NCI-H187 (cell line): ENCODE measurements at places on chromosomes 13 and 19.

GRCh38 chr13:114126789-114127472 lies 5.5 kb downstream of the RASA3 start:
- DNase-seq = no peak

- no peak for DNase-seq
These were observed 84.4 kb downstream of the DNAJC15 start for GRCh38 chr13:43107780-43108179.

DNA sequence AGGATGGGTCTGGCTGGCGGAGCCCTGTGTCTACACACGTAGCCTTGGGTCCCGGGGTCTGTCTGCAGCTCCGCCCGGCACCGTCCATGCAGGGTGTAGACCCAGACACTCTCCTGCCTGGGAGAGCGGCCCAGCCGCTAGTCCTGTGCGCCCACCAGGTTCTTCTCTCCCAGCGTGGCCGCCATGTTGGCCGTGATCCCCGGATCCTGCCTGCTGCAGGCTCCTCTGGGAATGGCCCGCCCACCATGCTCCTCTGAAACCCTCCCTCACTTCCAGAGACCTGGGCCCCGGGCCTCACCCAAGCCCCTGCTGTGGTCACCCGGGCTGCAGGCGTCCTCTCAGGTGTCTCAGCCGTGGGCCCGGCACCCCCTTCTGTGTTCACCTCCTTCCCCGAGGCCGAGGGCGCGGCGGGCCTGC lies 57.7 kb upstream of the MCF2L start:
- DNase-seq = no peak

GRCh38 chr19:8506402-8506957 lies 4.0 kb upstream of the PRAM1 start:
- DNase-seq = no peak

DNA sequence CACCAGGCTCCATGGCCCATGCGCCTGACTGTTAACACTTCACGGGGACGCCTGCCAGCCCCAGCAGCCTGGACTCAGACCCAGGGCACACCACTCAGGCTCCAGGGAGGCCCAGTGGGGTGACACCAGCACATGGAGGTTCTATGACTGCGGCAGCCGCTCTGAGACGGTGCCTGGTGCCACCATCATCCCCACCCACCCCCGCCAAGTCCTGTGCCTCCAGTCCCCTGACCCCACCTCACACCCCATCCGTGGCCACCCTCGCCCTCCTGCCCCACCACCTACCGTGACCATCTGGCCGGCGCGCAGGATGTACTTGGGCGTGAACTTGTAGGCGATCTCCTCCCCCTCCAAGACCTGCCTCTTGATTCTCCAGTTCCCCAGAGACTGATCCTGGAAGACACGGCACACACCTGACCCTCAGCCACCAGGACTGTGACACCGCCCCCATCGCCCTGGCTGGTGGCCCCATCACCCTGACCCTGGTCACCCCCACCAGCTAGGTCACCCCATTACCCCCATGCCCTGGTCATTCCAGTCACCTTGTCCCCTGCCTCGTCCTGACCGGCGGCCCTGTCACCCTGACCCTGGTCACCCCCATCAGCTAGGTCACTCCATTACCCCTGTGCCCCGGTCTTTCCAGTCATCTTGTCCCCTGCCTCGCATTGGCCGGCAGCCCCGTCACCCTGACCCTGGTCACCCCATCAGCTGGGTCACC lies 4.9 kb upstream of the TIMM13 start:
- no peak for DNase-seq

- DNase-seq = no peak
These were observed at the start of gene SELENOV for GRCh38 chr19:39514840-39515550. Gene SELENOV, plus strand, starts transcription at chr19:39515139. Its CDS starts 74 bp downstream, at chr19:39515213.

GRCh38 chr13:77779552-77780272 lies 82.2 kb downstream of the SLAIN1 start:
- no peak for DNase-seq

DNA sequence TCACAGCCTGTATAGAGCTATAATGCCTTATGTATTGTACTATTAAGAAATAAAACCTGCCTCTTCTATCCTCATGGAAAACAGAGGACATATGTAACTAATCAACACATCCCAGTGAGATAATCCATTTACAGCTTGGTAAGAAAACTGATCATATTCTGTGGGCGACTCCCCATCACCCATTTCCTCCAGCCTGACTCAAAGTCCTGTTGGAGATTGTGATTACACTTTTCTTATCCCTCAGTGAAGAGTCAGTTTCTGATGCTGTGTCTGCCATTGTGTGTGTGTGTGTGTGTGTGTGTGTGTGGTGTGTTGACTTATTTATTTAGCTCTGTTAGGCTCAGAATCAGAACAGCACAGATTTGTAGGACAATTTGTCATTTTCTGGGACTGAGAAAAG lies 212.8 kb downstream of the FGF9 start:
- DNase-seq = no peak

GRCh38 chr13:100835695-100836094 lies 161.1 kb upstream of the TMTC4 start:
- no peak for DNase-seq

DNA sequence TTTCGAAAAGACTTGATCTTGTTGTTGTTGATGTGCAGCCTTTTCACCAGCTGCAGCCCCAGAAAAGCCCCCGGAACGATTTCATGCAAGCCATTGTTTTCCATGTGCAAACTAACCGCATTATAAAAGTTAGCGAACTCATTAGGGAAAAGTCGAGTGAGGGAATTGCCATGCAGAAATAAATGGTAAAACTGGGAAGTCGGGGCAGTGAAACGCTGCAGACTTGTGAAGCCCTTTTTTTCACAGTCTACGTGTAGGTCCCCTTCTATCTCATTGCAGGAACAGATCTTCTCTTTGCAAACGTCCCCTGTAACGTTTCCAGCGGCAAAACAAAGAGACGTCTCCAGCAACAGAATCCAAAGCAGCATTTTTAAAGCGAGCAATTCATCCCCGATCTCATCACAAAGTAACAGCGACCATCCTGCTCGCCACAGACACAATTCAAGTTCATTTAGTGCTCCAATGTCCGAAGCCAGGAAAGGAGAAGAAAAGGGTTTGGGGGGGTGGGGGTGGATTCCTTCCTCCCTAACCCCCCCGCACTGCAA lies 1.1 kb downstream of the SLITRK1 start:
- no peak for DNase-seq

- DNase-seq = no peak
These were observed 802.3 kb upstream of the ARGLU1 start for GRCh38 chr13:107370015-107370785.

GRCh38 chr19:996051-996838 lies 4.0 kb upstream of the GRIN3B start:
- DNase-seq = no peak

- no peak for DNase-seq
These were observed at the start of gene KLK13 for GRCh38 chr19:51064534-51065220. Gene KLK13, minus strand, starts transcription at chr19:51065092. Its CDS starts 25 bp downstream, at chr19:51065067.

DNA sequence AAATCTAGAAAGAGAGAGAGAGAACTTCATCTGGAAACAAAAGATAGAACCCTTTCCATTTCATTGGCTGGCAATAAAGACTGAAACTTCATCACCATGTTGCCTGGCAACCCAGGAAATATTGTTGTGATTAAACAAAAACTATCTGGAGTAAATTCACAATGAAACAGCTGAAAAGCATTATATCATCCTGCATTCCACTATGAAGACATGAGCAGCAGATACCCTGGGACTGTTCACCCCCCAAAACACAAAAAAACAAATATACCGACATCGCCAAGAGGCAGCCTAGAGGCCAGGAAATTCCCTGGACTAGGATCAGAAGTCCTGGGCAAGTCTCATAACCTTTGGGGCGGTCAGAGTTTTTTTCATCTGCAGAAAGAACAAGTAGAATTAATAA lies 158.3 kb downstream of the FOXO1 start:
- DNase-seq = no peak

DNA sequence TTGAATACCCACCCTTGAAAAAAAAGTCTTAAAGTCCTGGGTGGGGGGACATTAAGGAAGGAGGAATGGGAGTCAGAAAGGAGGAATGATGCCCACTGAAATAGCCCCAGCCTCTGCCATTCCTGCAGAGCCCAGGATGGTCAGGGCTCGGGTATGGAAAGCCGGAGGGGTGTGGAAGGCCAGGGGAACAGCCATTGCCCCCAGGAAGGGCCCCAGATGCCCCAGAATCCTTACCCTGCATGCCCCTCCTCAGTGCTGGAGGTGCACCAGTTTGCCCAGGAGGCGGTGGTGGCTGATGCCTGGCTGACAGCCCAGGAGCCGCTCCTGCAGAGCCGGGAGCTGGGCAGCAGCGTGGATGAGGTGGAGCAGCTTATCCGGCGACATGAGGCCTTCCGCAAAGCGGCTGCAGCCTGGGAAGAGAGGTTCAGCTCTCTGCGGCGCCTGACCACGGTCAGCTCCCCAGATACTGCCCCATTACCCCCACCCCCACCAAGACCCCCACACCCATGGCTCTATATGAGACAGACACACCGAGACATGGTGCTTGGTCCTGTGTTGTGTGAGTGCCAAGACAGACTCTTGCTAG lies 10.7 kb upstream of the SHKBP1 start:
- DNase-seq = no peak

- DNase-seq = no peak
These were observed 46.4 kb downstream of the PSG3 start for GRCh38 chr19:42693760-42694350.

DNA sequence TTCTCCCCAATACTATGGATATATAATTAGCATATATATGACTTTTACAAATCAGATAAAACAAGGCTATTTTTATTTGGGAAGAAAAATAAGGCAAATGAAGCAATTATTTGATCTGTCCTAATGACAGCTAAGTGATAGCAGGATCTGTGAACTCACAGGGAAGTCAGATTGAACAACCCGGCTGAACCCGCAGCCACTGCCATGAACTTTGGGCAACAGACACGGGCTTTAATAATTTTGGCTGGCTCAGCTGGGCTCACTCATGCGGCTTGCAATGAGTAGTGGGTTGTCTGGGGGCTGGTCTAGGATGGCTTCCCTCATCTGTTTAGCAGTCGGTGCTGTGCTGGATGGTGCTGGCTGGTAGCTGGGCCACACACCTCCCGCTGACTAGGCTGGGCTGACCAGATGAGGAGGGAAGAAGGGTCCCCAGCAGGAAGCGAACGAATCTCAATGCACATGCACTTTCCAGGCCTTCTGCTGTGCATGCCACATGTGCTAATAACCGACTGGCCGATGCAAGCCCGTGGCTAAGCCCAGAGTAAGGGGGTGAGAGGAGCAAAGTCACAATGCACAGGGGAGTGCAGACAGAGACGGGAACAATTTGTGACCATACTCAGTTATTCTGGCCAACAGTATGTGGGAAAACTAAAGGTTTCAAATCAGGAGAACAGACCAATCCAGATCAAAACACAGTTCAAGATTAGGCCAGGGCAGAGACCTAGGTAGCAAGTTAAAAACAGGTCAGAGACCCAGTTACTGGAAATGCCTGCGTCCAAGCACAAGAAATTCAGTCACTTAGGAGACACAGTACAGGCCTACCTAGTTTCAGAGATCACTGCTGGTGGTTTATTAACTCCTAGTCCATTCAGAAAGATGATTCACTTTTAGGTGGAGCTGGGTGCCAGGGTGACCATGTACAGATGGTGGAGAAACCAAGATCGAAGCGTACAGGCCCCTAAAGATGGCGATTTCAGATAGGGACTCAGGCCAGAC lies 22.3 kb downstream of the CRYL1 start:
- no peak for DNase-seq

DNA sequence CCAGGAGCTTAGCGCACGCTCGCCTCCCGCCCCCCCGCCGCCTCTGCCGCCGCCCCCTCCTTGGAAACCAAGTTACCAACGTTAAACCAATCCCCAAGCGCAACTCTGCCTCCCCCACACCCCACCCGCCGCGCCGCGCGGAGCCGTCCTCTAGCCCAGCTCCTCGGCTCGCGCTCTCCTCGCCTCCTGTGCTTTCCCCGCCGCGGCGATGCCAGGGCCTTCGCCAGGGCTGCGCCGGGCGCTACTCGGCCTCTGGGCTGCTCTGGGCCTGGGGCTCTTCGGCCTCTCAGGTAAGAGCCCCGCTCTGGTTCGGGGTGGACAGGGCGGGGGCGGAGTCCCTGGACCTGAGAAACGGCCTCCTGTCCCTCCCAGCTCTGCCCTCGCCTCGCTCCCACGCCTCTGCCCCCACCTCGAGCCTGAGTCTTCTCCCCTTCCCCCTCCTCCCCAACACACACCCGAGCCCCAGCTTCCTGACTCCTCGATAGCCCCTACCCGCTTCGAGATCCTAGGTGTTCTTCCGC lies at the start of gene ICAM5:
TSS of gene ICAM5 (plus strand) at position 117 of the 521 bp plus-strand sequence. CDS start at position 209, 92 bp downstream.
- no peak for DNase-seq

DNA sequence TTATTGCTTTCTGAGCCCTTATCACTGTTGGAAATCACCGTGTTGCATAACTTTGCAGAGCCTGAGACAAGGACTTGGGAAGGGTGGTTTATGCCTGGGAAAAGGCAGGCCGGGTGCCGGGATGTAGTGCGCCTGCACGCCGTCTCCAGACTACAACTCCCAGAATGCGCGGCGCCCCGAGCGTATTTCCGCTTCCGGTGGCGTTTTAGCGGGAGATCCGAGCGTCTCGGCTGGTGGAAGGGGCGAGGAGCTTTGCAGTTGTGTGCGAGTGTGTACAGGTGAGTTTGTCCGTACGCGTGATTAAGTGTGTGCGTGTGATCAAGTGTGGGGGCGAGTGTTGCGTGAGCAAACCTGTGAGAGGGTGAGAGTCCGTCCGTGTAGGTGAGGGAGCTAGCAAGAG lies 75.4 kb downstream of the PEG3 start:
- DNase-seq = no peak

DNA sequence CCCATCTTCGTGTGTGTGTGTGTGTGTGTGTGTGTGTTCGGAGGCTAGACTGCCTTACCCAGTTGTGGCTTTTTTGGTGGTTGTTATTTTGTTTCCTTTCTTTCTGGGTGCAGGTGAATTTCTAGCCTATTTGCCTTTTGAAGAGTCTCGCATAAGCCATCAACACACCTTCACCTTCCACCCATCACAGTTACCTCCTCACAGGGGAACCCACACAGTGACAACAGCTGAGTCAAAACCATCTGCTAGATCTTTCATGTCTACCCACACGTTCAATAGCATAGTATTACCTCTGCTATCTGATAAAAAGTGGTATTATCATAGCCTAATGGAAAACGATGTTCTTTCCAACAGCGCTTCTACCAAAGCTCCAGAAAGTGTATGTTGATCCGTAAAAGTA lies 303.2 kb upstream of the TMTC4 start:
- no peak for DNase-seq

DNA sequence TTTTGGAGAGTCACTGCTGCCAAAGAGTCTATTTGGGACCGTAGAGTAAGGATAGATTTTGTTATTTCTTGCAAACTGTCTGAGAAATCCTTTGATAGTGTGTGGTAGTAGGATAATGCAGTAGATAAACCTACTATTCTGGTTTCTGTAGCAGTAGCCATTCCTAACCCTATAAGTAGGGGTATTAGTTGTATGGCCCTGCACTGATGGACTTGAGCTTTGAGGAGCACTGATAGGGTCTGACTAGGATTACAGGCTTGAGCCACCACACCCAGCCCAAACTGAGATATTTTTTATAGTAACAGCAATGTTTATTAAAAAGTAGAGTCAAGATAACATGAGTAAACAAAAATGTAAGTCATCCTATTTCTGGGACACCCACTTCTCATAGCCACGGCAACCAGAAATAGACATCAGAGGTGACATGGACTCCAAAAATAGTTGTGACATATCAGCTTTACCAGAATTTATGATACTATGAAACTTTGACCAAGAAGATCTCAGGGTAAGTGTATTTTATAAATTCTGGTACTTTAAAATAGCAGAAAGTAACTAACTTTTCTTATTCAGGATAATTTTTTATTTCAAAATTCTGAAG lies 479.1 kb downstream of the SUCLA2 start:
- DNase-seq = no peak

GRCh38 chr13:29260684-29261083 lies 334.8 kb downstream of the SLC7A1 start:
- no peak for DNase-seq
